ENCODE measurements at places on chromosomes 6 and 20.

GRCh38 chr20:12733811-12734210 lies 275.0 kb upstream of the SPTLC3 start:
- DNase-seq, result no peak

GRCh38 chr6:82775981-82776380 lies 289.7 kb downstream of the UBE3D start:
- no peak for DNase-seq

DNA sequence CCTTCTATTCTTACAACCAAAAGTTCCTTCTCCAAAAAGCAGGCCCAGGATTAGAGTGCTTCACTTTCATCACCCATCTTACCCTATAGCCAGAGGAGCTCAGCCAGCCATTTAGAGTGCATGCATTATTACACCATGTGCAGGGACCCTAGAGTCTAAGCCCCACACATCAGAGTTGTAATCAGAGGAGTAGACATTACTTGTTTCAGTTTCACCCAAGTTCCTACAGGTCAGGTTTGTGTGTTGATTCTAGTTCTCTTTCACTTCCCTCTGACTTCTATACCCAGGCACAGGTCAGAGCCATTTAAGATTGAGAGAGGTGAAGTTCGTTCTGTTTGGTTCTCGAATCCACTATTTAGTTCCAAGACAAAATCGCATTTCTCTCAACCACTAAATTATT lies 16.3 kb upstream of the ARFGEF3 start:
- DNase-seq, result no peak

DNA sequence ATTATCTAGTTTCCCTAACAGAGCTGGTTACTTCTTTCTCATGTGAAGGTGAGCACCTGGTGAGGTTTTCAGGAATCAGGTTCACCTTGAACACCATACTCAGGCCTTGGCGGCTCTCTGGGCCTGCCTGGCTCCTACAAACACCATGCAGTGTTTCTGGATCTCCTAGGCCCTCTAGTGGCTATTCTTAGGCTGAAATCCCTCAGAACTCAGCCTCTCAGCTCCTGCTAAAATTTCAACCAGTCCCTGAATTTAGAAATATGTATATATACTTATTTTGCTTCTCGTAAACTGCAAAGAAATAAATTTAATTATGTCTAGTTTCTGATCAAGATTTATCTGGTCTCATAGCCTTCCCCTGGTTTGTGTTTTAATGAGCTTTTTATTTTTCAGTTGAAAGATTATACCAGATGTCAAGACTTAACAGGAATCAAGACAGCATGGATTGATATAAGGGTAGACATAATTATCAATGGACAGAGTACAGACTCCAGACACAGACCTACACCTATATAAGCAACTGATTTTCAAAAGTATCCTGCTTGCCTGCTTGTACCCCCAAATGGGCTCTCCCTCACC lies 55.9 kb downstream of the ANKEF1 start:
- peak; percentile 11 for DNase-seq

GRCh38 chr6:161228096-161228495 lies 45.8 kb downstream of the AGPAT4 start:
- DNase-seq, result no peak

- DNase-seq, result no peak
These were observed 138.0 kb downstream of the THBS2 start for GRCh38 chr6:169115632-169116031.

DNA sequence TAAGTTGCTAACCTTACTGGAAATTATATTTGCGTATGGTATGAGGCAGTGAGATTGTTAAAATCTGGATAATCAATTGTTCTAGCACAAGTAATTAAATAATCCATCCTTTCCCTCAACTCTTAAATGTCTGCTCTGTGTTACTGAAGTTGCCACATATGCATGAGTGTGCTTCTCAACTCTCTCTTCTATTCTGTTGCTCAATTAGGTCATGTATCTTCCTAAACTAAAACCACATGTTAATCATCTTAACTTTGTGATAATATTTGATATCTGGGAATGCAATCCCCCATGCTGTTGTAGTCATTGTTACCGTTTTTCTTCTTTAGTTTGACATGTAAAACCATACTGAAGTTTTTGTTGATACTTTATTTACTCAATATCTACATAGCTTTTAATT lies 63.5 kb upstream of the STMND1 start:
- DNase-seq, result no peak

DNA sequence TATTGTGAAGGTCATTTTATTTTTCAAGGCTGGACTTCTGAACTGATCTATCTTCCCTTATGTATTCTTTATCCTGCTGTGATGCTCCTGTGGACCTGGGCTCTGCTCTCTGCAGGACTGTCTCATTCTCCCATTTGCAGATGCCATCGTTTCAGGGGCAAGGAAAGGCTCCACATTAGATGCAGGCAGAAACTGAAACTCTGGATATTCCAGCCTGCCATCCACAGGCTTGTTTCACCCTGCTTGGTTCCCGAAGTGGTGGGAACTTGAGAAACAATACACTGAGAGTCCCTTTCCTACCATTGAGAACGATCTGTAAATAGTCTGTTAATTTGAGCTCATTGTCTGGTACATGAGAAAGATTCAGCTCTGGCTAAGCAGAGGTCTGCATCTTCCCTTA lies 197.5 kb upstream of the MAN1A1 start:
- DNase-seq, result no peak

GRCh38 chr20:51969191-51969590 lies 166.9 kb upstream of the SALL4 start:
- no peak for DNase-seq

Data from CD4-positive, CD25-positive, alpha-beta regulatory T cell (primary cell).